Pulmonary artery endothelial cell (primary cell): ENCODE measurements at places on chromosomes 16 and 17. TPM values are rescaled to one million over a fixed set of nuclear protein-coding genes. Genes with fewer than 3 reads are reported as not detected.

FOXF1 gene
- 0.07 and 0.11 TPM in 2 replicates for total RNA-seq

TNP2 gene
- not detected in 2 replicates for total RNA-seq

RPRML gene
- 0.07 and 0.21 TPM in 2 replicates for total RNA-seq

FSCN2 gene
- 0.35 and 0.66 TPM in 2 replicates for total RNA-seq

TRIM16 gene
- total RNA-seq, result 46.4 and 60.5 TPM in 2 replicates

SEC14L1 gene
- total RNA-seq, result 400 and 409 TPM in 2 replicates

UTS2R gene
- total RNA-seq, result not detected in 2 replicates

FZD2 gene
- 0.79 and 0.88 TPM in 2 replicates for total RNA-seq

SLC52A1 gene
- 0.07 TPM in 2 replicates for total RNA-seq

METRN gene
- total RNA-seq, result 30.9 and 68.3 TPM in 2 replicates
